ENCODE measurements at places on chromosomes 3 and 15. TPM values are rescaled to one million over a fixed set of nuclear protein-coding genes. Genes with fewer than 3 reads are reported as not detected.

The SST gene
- not detected for polyA plus RNA-seq

The ACKR4 gene
- 0.16 TPM for polyA plus RNA-seq

The ECE2 gene
- not detected for polyA plus RNA-seq

The GOLGA8S gene
- polyA plus RNA-seq: not detected

The RTP1 gene
- not detected for polyA plus RNA-seq

The GABRR3 gene
- not detected for polyA plus RNA-seq

The OXSM gene
- 16.8 TPM for polyA plus RNA-seq

The NR2E3 gene
- polyA plus RNA-seq: not detected

The MINDY2 gene
- 15.9 TPM for polyA plus RNA-seq

The SEMA6D gene
- polyA plus RNA-seq: not detected

Data from CD4-positive, CD25-positive, alpha-beta regulatory T cell (primary cell).